ENCODE measurements at places on chromosomes 5 and 9.

- DNase-seq = no peak
Measured at GRCh38 chr5:126464016-126464415, 40.8 kb downstream of the GRAMD2B start.

- DNase-seq = no peak
Measured at GRCh38 chr5:96638561-96638960, 23.6 kb upstream of the CAST start.

GRCh38 chr5:74596927-74597326, 43.6 kb downstream of the ENC1 start:
- no peak for DNase-seq

DNA sequence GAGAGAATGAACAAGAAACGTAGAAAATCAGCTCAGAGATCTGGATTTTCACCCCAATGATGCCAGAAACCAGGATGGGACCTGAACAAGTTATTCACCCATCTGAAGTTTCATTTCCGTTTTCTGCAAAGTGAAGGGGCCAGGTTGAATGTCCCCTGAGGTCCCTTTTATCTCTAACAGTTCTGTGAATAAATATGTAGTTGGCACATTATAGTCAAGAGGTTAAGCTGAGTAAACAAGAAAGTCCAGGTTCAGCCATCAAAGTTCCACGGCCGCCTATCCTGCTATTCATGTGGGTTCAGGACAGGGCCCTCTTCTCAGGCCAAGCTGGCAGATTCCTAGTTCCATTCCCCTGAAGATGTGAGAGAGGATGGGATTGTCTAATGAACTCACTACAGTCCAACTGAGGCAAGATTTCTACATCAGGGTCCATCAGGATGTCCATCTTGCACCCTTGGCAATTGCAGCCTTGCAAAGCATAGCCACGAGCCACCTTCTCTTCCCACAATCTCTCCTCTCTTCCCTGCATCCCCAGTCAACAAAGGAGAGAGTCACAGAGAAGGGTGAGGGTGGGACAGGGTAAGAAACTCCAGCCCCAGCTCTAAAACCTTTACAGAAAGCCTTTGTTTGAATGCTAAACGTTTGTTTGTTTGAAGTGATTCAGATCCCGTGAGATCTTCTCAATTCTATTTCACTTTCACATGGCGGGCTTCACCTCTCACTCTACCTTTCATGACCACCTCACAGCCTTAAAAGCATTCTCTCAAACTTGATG, 311.0 kb downstream of the SLIT3 start:
- no peak for DNase-seq

DNA sequence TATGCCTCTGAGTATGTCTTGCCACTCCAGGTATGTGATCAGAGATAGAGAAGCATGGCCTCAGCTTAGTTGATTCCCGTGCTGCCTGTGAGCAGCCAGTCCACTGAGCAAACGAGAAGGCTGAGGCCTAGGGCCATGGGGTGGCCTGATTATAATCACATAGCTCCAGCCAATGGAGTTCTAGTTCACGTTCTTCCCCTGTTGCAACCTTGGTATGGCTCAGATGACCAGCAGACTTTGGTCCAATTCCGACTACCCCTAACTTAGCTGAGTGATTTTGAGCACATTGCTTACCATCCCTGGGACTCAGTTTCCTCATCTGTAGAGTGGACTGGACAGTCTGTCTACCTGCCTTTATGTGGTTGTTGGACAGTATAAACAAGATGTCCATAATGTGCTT, 68.4 kb downstream of the PPARGC1B start:
- DNase-seq = no peak

Data from stimulated activated CD8-positive, alpha-beta memory T cell treated with anti-CD3 and anti-CD28 coated beads, Interleukin-4, amount 100 ng/mL, for 48 hours (primary cell).